ENCODE measurements at places on chromosomes 1 and 21.

DNA sequence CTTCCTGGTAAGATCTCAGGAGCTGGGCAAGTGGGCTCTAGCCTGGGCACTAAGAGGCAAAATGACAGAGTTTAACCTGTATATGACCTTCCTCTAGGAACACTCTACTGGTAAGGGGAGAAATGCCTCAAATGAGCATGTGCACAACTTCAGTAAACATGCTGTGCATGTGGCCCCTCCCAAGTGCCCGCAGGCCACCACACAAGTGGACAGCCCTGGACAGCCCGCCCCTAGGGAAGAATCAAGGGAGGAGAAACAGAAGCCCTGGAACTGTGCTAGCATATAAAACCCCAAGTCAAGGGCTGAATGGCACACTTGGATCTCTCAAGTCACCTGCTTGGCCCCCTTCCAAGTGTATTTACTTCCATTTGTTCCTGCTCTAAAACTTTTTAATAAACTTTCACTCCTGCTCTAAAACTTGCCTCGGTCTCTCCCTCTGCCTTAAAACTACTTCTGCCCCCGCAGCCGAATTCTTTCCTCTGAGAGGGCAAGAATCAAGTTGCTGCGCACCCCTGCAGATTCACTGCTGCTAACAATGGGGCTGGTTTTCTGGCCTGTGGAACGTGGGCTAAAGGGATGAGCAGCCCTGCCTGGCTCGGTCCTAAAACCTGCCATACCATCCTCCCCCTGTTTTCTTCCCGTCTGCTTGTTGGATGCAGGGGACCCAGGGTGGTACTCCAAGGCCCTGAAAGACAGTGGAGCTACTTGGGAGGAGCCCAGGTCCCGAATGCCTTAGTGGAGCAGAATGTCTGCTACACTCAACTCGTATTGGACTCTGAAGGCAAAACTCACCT, 93.5 kb downstream of the IER5 start:
- DNase-seq, result peak; percentile 43

DNA sequence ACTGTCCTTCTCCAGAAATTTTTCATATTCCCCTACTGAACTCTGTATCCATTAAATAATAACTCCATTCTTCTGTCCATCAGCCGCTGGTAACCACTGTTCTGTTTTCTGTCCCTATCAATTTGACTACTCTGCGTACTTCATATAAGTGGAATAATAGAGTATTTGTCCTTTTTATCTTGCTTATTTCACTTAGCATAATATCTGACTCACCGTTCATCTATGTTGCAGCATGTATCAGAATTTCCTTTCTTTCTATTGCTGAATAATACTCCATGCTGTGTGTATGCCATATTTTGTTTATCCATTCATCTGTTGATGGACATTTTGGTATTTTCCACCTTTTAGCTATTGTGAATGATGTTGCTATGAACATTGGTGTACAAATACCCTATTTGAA, 71.9 kb downstream of the CEP350 start:
- DNase-seq, result no peak

- no peak for DNase-seq
These were observed 12.8 kb downstream of the APP start for GRCh38 chr21:26157801-26158200.

GRCh38 chr21:41601573-41602368, 93.8 kb upstream of the TMPRSS2 start:
- DNase-seq, result no peak
